ENCODE measurements at places on chromosomes 5 and 9.

DNA sequence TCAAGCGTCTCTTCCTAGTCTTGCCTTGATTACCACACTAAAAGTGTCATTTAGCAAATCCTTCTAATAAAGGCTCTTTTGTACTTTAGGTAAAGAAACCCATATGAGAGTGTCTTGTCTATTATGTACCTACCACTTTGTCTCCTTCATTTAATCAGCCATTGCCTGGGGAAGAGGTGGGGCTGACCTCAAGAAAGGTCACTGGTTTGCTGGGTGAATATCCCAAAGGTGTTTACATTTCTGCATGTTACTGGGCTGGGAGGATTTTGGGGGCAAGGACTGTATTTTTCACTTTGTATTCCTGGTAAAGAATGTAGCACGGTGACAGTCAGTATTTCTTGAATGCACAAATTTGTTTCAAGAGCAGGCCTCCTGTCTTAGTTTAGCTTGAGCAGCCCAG, 11.9 kb upstream of the RPS23 start:
- DNase-seq, result no peak

DNA sequence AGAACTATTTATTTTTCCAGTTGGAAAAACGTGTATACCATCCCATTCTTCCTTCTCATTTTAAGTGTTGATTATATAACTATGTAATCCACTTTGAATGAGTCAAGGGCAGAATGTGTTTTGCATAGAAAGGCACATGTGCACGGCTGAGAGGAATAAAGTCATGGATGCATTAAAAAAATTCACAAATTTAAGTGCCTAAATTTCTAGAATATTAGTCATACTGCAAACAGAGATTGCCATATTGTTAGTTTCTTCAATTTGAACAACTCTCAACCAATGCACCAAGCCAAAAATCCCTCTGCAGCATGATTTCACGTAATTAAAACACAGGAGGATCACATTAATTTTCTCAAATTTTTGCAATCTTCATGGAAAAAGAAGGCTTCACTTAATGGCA, 166.3 kb downstream of the MPDZ start:
- DNase-seq, result no peak

DNA sequence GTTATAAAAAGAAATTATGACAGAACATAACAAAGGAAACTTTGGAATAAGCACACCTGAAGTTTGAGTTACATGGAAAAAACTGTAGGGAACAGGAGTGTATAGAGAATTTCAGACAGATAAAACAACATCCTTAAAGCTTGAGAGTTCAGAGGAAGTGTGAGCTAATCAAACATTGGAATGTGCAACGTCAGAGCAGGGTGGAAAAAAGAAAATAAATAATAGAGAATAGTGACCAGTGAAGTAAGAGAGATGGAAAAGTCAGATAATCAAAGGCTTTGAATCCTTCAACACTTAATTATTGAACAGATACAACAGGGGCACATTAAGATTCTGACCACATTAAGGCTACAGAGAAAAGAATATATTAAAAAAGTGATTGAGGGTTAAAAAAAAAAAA, 128.5 kb upstream of the CDH10 start:
- DNase-seq, result no peak

- DNase-seq, result no peak
Observed at GRCh38 chr9:128528445-128529160, 23.8 kb upstream of the SPTAN1 start.

DNA sequence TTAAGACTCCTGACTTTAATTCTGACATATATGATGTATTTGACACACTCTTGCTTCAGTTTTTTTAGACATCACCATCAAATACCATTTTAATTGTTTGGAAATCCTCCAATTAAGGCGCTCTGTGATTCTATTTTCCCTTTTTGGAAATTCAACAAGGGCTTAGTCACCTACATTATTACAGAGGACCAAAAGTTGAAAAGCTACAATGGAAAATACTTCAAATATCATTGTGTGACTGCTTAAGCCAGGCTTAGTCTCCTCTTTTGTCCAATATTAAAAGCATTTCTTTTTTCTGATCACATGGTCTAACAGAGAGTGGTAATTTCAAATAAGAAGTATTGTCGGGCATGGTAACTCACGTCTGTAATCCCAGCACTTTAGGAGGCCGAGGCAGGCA, 160.3 kb downstream of the CEMIP2 start:
- no peak for DNase-seq

GRCh38 chr9:86413971-86414880, 60.0 kb upstream of the TUT7 start:
- DNase-seq, result no peak

GRCh38 chr9:122107291-122107805, 14.2 kb upstream of the TTLL11 start:
- DNase-seq, result no peak

- DNase-seq, result no peak
Observed at GRCh38 chr5:142636698-142637324, 49.1 kb downstream of the FGF1 start.

DNA sequence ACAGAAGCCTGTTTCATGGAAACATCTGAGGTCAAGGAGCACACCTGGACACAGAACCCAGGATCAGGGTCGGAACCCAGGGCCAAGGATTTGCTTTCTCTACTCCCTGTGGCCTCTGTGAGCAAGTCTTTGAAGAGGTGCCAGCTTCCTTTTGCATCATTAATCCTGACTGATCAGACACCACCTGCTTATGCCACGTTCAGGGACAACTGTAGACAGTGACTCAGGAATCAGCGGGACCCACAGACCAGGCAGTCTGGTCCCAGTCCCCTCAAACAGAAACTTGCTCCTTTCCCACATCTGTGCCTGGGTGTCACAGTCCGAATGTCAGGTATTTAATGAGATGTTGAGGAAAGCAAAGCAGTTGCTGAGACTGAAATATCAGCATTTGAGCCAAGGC, 154.8 kb downstream of the SGCD start:
- no peak for DNase-seq

DNA sequence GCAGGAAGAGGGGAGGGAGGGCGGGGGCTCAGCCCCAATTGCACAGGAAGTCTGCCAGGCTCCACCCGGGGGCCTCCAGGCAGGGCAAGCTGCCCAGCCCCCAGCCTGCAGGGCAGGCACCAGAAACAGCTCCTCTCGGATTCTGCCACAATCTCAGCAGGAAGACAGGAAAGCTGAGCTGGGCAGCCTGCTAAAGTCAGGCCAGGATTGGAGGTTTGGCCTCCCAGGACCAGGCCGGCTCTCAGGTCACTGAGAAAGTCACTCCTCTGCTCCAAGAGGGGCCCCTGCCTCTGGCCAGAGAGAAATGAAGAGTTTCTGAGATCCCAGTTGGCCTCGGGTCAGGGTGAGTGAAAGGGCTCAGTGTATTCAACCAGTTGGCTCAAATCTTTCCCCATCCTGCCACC, 54.6 kb upstream of the STXBP1 start:
- no peak for DNase-seq

DNA sequence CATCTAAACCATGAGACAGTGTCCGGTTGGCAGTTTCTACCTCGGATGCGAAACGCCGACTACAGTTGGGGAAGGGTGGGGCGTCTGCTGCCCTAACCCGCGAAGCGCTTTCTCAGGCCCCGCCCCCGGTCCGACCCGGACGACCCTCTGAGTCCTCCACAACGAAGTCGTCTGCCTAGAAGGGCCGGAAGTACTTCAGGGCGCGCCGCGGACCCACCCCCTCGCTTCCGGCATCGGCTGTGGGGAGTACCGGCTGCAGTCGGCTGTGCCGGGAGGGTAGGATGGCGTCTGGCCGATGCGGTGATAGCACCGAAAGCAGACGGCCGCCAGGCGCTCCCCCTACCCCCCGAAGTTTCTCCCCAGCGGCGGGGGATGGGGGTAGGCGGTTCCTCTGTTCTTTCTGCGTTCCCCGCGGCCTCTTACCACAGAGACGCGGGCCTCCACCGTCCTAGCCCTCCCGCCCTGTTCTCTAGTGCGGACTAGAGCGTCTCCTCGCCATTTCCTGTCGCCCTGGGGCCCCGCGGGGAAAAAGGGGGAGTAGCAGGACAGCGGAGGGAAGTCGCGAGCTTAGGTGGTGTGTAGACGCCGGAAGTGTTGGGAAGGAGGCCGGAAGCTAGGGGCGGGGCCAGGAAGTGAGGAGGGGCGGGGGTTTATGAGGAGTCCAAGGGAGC, at the start of gene TRIM41:
Gene TRIM41, plus strand, starts transcription at position 224 of the 671 bp plus-strand sequence. CDS start 719 bp downstream, outside the sequence.
- no peak for DNase-seq

DNA sequence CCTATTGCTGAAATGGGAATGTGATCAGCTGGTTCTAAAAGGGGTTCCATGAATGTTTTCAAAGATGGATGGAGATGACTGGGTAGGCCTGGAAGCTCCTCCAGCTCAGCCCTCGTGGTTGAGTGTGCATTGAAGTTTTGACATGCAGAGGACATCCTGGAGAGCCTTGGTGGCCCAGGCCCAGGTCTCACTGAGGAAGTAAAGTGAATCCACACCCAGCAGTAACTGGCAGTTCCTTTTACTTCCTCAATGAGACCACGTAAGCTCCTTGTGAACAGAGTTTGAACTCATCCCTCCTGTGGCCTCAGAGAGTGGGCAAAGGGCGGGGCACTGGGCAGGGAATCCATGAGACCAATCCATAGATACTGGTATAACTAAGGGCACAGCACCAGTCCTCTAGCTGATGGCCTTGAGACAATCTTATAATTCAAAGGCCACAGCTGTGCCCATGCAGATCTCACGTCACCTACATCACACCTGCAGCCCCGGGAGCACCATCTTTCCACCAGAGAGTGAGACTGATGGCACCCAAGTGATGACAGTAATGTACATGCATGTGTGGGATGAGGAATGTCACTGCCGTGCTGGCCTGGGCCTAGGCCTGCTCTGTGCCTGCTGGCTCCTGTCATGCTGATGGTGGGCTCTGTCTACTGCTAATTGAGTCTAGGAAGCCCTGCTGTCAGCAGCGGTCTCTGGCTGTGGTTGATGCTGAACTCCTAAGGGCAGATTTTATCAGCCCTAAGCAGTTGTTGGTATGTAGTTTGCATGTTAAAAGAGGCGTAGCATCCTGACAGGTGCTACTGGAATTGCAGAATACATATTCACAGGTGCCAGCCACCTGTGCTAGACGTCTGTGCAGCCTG, 257.8 kb downstream of the FSTL4 start:
- DNase-seq, result no peak

DNA sequence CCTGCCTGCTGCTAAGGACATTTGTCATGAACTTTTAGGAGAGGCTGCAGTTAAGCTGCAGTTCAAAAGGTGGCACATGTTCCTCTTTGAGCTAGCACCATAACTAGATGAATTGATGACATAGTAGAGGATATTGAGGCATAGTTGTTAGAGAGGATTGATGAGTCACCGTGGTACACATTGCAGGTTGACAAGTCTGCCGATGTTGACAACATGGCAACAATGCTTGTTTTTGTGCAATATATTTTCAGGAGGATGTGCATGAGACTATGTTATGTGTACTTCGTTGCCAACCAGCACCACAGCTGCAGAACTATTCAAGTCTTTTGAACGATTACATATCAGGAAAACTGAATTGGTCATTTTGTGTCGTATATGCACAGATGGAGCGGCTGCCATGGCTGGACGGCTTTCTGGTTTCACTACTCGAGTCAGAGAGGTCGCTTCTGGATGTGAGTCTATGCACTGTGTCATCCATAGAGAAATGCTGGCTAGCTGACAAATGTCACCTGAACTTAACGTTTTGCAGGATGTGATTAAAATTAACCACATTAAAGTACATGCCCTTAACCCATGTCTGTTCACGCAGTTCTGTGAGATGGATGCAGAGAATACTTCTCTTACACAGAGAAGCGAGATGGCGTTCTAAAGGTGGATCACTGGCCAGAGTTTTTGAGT, 24.2 kb downstream of the ANP32B start:
- DNase-seq, result no peak

DNA sequence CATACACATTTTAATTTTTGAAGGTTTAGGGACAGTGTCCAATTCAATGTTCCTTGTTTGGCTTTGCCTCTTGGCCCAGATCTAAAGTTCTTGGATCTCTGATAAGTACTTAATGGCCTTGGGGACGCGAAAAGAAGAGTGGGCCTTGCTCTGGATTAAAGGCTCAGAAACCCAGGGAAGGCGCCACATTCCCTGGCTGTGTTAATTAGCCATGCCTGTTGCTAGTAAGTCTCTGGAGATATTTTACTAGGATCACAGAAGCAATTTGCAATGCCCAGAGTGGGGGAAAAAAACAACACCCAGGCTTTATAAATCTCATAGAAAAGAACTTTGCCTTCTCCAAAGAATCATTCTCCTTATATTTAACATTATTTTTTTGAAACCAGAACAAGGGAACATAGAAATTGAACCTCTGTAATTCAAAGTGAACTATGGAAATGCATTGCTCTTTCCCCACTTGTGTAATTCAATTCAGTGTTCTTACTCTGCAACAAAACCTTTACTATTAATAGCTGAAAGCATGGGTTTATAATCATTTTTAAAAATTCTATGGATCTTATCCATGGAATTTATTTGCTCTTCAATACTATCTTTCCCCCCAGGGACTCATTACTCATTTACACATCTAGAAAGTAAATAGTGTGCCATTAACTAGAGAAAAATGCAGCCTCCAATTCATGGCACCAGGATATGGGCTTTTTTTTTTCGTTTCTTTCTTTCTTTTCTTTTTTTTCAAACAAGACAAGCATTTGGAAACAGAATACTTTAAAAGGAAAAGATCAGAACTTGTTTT, 172.2 kb upstream of the ANKRD55 start:
- DNase-seq, result no peak

- DNase-seq, result no peak
Observed at GRCh38 chr9:121812159-121812735, 160.8 kb downstream of the DAB2IP start.

GRCh38 chr5:88897748-88898147, 14.8 kb upstream of the MEF2C start:
- DNase-seq, result no peak

GRCh38 chr5:141825241-141825671, 53.0 kb downstream of the PCDH1 start:
- DNase-seq, result no peak

- no peak for DNase-seq
Observed at GRCh38 chr5:60538955-60539866, 160.8 kb downstream of the DEPDC1B start.

GRCh38 chr5:61771062-61771461, 439.0 kb downstream of the ZSWIM6 start:
- DNase-seq, result no peak

- no peak for DNase-seq
Observed at GRCh38 chr9:127279717-127280285, 15.2 kb downstream of the GARNL3 start.

- peak; percentile 2 for DNase-seq
Observed at GRCh38 chr9:3277200-3277599, 248.6 kb downstream of the RFX3 start.
